ENCODE measurements at places on chromosomes 16 and 17. TPM values are rescaled to one million over a fixed set of nuclear protein-coding genes. Genes with fewer than 3 reads are reported as not detected.

DNA sequence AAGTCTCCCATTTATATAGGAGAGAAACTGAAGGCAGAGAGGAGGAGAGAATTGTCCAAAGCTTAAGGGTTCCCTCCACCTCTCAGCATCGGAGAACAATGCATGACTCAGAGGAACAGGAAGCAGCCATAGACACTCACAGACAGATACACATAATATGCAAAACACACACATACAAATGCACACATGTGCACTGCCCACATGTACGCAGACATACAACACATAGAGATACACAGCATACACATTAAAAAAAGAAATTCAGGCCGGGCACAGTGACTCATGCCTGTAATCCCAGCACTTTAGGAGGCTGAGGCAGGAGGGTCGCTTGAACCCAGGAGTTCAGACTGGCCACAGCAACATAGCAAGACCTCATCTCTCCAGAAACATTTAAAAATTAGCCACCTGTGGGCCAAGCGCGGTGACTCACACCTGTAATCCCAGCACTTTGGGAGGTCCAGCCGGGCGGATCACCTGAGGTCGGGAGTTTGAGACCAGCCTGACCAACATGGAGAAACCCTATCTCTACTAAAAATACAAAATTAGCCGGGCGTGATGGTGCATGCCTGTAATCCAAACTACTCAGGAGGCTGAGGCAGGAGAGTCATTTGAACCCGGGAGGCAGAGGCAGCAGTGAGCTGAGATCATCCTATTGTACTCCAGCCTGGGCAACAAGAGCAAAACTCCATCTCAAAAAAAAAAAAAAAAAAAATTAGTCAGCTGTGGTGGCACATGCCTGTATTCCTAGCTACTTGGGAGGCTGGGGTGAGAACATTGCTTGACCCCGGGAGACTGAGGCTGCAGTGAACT lies 11.3 kb downstream of the ERAL1 start:
- DNase-seq = no peak

DNA sequence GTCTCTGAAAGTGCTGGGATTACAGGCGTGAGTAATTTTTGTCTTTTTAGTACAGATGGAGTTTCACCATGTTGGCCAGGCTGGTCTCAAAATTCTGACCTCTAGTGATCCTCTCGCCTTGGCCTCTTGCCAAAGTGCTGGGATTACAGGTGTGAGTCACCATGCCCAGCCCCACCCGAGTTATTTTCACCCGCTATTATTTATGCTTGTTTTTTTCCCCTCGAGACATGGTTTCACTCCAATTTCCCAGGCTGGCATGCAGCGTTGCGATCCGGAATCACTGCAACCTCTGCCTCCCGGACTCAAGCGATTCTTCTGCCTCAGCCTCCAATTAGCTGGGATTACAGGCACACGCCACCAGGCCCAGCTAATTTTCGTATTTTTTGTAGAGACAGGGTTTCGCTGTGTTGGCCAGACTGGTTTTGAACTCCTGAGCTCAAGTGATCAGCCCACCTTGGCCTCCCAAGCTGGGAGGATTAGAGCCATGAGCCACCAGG lies 9.2 kb downstream of the RPL23 start:
- no peak for DNase-seq

DNA sequence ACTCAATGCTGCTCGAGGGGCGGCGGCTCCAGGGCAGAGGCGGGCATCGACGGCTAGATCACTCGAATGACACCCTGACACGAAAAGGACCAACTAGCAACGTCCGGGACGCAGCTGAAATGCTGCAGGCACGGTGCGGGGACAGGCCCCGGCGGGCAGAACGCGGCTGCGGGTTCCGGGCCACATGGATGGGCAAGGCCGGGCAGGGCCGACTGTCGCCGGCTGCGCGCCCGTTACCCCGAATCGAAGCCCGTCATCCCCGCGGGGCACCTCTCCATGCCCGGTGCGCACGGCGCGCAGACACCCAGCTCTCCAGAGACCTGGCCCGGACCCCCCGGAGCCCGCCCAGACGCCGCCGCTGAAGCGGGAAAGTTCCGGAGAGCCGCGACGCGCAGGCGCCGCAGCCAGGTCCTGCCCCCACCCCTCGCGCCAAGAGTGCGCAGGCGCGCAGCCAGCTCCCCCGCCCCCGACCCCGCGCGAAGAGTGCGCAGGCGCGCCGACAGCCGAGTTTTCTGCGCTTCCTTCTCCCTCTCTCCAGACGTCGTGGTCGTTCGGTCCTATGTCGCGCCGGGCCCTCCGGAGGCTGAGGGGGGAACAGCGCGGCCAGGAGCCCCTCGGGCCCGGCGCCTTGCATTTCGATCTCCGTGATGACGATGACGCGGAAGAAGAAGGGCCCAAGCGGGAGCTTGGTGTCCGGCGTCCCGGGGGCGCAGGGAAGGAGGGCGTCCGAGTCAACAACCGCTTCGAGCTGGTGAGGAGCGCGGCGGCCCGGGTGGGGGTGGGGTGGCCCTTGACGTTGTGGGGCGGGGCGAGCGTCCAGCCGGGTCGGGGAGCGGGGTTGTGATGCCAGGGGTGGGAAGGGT lies at the start of gene TCF25:
Gene TCF25 (plus strand): TSS at position 484 of the 863 bp plus-strand sequence. CDS start 76 bp downstream, at position 560.
- DNase-seq = peak; percentile 84

DNA sequence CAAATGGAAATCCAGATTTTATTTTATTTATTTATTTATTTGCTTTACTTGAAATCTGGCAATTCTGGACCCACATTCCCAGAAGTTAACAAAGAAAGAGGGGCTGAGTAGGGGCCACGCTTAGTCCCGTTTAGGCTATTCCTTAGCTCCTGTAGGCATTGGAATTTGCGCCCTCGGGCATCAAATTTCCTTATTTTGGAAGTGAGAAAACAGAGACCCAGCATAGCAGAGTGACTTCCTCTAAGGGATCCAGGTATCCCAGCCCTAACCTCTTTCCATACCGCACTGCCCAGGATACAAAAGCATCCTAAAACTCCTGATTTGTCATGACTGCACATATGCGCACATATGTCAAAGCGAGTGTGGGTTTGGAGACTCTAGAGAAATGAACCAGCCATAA lies 19.0 kb upstream of the SMG1 start:
- DNase-seq = no peak

The MAF gene
- total RNA-seq = 4.1 TPM

DNA sequence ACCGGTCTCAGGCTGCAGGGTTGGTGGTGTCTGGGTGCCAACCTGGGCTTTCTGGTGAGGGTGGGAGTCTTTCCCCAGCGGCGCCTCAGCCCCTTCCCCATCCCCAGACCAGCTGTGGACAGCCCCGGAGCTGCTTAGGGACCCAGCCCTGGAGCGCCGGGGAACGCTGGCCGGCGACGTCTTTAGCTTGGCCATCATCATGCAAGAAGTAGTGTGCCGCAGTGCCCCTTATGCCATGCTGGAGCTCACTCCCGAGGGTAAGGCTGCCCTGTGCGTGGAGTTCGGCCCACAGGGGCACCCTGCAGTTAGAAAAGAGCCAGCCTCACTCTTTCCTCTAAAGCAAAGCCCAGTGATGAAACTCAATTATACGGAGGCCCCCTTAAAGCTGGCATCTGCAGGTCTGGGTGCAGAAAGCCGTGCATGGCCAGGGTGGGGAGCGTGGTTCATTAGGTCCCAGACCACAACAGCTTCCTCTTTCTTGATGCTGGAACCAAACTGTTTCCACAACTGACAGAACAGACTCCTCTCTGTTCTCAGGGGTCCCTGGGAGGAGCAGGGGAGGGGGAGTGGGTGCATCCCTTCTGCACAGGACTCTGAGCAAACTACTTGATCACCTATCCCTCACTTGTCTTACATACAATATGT lies 10.7 kb downstream of the GUCY2D start:
- DNase-seq = no peak
